Nephron progenitor cell (in vitro differentiated cells): ENCODE measurements at places on chromosomes 11 and 22.

GRCh38 chr11:1421291-1421690 lies 31.6 kb downstream of the BRSK2 start:
- DNase-seq = no peak

DNA sequence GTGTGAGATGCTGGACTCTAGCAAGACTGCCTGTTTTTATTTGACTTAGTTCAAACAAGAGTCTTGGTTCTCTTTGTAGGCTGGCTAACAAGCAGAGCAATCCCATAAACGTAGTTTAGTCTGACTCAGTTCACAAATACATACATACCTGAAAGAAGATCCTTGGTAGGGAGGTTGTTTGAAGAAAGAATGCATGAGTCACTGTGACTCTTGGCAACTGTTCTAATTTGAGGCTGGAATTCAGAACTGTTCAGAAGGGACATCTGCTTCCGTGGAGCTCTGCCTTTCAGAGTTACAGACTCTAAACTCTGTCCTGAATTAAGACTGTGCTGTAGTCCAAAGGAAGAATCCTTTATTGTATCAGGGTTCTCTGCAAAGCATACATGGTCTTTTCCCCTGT lies 32.2 kb downstream of the C2CD3 start:
- no peak for DNase-seq

- no peak for DNase-seq
Observed at GRCh38 chr11:93783765-93784144, 327 bp upstream of the MED17 start.

DNA sequence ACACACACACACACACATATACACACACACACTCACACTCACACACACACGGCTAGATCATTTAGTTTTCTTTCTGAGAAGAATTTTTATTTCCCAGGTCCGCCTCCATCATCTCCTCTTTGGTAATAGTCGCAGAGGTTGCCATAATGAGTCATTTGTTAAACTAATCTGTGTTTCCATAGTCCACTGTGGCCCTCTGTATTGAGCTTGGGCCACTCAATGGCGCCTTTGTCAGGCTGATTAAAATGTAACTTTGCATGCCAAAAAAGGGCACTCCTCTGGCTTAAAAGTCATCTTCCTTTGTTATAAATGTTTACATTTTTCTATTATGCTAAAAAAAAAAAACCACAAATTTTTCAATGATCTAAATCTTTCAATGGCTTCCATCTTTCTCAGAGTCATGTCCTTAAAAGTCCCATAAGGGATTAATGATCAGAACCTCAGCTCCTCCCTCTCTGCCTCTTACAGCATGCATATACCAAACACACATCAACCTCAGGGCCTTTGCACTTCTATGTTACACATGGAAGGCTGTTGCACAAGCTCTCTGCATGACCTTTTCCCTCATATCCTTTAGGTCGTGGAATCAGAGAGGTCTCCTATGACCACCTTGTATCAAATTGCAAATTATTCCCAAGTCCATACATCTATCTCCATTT lies 35.3 kb downstream of the EHF start:
- DNase-seq = no peak
